Adipocyte (in vitro differentiated cells): ENCODE measurements at places on chromosomes 16 and 17.

DNA sequence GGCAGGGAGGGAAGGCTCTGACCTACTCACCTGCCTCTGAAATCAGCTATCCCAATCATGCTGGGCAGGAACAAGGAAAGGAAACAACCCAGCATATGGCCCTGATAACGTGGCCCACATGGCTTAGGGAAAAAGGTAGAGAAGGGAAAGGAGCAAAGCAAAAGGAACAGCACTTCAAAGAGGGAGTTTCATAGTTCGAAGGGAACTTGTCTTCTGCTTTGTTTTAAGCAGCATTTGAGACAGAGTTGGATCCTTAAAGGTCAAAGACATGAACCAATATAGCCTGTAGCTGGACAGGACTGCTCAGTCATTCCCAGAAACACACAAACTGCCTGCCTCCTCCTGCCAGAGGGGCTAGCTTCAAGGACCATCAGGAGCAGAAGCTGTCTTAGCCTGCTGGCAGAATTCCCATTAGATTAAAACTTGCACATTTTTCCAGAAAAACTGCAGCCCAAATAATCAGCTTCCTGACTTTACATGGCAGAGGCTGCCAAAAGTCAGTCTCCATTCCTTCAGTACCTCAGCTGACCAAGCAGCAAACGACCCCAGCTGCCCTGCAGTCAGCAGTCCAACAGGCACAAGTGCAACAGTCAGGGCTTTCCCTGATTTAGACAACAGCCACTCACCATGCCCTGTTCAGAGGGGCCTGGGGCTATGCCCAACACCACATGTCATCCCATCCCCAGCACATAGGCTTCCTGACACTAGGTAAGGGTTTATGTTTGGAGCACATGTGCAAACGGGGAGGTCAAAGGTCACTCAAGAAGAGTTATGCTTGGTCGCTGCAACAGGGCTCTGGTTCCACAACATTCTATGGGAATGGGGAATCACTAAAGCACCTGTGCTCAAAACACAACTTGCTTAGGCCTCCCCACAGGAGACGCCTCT lies 32.5 kb downstream of the RANBP10 start:
- no peak for DNase-seq

GRCh38 chr16:66653581-66654350 lies 42.8 kb downstream of the CMTM4 start:
- peak; percentile 71 for DNase-seq

DNA sequence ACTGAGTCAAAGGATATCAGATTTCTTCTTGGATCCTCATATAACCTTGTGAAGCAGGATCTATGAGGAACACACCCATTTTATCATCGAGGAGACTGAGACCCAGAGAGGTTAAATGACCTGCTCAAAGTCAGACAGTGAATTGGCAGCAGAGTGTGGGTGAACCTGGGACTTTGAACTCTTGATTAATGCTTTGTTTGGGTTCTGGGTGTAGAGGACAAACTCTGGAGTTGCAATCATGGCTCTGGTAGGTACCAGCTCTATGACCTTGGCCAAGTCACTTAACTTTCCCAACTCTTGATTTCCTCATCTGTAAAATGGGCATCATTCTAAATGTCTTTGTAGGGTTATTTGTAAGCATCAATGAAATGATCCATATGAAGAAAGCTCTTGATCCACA lies 166.4 kb downstream of the HAPSTR1 start:
- DNase-seq, result no peak

DNA sequence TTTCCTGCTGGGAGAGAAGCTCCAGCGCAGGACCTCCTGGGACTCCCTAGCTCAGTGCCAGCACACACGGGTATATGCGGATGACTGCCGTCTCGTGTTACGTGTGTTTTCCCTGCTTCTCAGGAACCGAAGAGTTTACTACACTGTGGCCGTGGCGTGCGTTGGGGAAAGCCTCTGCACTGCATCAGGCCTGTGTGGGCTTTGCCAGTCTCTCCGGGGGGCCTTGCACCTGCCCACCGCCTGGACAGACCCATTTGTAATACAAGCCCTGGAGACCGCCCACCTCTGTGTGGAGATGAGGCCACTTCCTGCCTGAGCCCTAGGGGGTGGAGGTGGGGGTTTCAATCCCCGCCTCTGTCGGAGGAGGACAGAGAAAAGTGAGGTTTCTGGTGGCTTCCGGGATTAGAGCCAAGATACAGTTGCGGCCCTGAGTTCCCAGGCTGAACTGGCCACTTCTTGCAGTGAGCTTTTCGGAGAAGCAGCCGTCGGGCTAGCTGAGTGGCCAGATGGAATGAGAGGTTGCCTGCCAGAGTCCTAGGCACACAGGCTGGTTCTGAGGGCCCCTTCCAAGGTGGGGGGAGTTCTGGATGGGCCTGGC lies 43.4 kb upstream of the GSE1 start:
- DNase-seq, result no peak

DNA sequence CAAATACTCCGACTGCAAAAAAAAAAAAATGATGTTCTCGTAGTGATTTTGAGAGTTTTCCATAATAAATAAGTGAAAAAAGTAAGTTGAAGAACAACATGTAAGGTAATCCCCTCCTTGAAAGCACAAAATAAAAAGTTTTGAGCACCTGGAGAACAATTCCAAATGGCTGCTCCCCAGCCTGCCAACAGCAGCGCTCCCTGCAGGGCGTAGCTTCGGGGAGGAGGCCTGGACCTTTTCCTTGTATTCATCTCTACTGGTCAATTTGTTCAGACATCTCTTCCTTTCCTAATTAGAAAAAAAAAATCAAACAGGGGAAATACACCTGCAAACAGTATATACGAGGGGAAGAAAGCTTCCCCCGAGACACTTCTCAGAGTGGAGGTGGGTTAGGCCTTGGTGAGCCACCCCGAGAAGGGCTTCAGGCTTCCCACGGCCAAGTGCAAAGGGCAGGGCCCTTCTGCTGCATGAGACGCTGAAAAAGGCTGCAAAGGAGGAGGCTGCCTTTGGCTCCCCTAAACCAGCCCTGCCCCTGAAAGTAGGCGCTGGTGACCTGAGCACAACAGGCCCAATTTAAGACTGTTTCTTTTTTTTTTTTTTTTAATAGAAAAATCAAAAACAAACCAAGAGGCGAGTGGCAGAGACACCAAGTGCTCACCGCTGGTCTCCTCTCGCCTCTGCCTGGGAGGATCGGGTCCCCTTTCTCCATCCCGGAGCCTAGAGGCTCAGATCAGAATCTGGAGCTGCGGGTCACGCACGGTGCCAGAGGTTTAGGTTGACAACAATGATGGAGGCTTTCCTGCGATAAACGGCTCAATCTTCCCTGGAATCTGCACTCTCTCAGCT lies 193.1 kb upstream of the FOXF1 start:
- no peak for DNase-seq

DNA sequence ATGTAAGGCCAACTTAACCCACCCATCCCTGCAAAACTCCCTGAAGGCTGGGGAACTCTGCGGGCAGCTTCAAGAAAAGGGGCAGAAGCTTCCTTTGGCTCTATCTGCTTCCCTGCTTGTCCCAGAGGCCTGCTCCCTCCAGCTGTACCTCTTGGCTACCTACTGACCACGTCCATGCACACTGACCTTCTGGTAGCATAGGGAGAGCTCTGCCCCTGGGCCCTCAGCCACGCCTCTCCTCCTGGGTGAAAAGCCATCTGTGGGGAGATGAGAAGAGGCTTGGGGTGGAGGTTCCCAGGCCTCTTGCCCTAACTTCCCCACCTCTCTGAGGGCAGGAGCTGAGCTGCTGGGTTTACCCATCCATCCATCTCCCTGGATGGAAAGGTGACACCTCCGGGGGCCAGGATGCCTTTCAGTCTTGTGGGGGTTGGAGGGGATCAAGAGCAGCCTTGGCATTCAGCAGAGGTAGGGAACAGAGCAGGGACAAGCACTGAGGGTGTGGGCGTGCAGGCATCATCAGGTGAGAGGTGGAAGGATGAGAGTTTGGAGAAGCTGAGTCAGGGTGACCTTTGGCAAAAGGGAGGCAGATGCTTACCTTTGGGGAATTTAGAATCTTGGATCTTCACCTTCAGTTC lies 23.4 kb upstream of the MFSD6L start:
- DNase-seq, result no peak

DNA sequence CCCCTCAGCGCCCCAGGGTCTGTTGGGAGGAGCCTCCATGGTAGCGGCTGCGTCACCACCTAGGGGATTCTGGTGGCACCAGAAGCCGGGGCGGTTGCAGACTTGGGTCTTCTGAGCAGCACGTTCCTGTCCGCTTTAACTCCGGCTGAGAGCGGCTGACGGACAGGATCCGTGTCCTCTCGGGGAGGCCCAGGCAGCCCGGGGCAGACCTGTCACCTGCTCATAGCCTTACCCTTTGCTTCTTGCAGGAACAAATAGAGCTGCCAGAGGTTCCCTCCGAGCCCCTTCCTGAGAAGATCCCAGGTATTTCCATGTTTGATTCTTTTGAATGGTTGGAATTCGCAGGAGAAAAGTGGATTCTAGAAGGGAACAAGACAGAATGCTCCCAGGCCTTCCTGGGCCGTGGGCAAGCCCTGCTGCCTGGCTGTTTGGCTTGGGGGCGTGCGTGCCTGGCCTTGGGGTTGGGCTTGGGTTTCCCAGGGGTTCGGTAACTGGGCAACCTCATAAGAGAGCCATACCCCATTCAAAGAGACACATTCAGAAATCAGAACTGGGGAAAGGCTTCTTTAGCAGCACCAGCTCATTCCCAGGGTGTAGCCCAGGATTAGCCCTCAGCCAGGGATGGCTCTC lies 6.6 kb downstream of the CHMP6 start:
- DNase-seq, result no peak

DNA sequence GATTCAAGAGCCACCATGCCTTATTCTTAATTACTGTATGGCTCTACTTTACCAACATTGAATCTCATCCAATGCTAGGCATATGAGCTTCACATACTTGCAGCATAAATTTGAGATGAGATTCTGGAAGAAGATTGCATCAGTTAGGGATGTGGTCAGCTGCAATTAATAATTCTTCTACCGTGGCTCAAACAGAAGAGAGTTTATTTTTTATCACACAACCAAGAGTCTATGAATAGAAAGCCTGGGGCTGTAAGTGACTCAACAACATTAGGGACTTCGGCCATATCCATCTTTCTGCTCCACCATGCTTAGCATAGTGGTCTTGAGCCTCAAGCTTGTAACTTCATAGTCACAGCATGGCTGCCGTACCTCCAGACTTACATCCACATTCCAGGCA lies 179.4 kb upstream of the IRX6 start:
- DNase-seq, result no peak

DNA sequence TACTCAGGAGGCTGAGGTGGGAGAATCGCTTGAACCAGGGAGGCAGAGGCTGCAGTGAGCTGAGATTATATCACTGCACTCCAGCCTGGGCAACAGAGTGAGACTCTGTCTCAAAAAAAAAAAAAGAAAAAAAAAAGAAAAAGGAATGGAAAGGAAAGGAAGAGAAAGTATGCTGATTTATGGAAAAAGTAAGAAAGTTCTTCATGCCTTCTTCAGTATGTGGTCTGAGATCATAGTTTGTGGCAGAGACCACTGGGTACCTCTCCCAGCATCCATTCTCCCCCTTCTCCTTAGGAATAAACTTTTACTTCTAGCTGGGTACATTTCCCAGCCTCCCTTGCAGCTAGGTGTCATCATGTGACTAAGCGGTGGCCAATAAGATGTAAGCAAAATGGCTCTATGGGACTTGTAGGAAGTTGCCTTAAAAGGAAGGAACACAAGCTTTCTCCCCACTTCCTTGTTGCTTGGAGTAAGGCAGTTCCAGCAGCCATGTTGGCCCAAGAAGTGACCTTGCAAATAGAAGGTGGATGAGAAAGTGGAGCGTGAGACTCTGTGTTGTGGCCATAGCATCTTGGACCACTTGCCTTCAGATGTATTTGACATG lies 26.1 kb upstream of the XPO6 start:
- DNase-seq, result no peak

DNA sequence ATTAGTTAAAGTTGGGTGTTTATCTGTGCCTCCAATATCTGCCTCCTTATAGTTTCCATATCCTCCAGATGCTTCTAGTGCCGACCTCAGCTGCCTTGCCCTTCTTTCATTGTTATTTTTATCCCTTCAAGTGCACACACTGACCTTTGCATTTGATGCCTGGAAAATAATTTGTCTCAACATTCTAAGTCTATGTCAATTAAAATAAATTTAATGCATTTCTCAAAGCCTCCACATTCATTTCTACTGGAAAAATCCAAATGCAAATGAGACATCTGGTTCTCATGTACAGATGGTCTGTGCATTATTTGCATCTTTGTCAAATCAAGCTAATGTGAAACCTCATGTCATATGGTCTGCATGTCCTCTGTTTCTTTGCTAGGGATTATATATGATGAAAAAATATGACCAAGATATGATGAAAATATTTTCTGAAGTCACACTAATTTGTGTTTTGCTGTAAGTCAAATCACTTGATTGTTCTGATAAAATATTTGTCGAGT lies 61.4 kb downstream of the TMEM100 start:
- DNase-seq, result peak; percentile 38

DNA sequence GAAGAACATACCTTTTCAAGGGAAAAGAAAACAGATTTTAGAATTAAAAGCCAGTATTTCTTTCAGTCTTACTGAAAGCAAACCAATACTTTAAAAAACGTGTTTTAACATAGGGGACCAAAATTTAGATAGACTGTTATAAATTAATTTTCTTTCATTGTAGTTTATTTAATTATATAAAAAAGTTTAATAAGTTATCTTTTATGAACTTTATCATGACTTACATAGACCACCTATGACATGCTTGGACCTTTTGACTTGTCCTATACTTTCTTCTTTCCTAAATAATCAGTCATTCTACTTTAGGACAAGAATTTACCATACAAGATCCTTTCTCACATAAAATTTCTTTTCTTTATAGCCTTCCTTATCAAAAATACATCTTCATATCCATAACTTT lies 102.0 kb upstream of the HAS3 start:
- DNase-seq, result no peak

- DNase-seq, result no peak
Observed at GRCh38 chr16:50704245-50704644, 10.8 kb downstream of the NOD2 start.

- peak; percentile 33 for DNase-seq
Observed at GRCh38 chr17:29557085-29557738, 9.6 kb downstream of the ABHD15 start.

DNA sequence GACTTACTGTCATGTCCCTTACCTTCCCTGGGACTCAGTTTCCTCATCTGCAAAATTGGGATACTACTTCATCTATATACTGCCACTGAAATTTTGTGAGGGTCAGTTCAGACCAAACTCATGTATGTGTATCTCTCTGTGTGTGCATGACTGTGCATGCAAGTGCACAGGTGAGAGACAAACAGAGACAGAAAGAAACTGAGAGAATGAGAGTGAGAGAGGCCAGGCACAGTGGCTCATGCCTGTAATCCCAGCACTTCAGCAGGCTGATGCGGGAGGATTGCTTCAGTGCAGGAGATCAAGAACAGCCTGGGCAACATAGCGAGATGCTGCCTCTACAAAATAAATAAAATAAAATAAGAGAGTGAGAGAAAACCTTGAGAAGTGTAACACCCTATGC lies 32.1 kb upstream of the SLC6A2 start:
- DNase-seq, result no peak

GRCh38 chr17:16909472-16910246 lies 62.3 kb downstream of the TNFRSF13B start:
- no peak for DNase-seq

GRCh38 chr16:17962726-17963125 lies 373.8 kb downstream of the NPIPA8 start:
- no peak for DNase-seq

GRCh38 chr16:71723537-71724319 lies 773 bp downstream of the PHLPP2 start:
- DNase-seq, result peak; percentile 92

- no peak for DNase-seq
Observed at GRCh38 chr17:67487506-67487905, 110.4 kb downstream of the PITPNC1 start.
